ENCODE measurements at places on chromosomes 6 and 20. TPM values are rescaled to one million over a fixed set of nuclear protein-coding genes. Genes with fewer than 3 reads are reported as not detected.

Gene ENPP1
- 2.2 TPM for total RNA-seq

Gene FOXC1
- not detected for total RNA-seq

Gene CRIP3
- not detected for total RNA-seq

Gene SUMO4
- total RNA-seq = 3.7 TPM

Gene PLCG1
- 104 TPM for total RNA-seq

Gene DLK2
- 1.9 TPM for total RNA-seq

Gene HTR1B
- not detected for total RNA-seq
